ENCODE measurements at places on chromosomes 5 and 9. TPM values are rescaled to one million over a fixed set of nuclear protein-coding genes. Genes with fewer than 3 reads are reported as not detected.
A peak's percentile ranks its signal among the peaks of the same experiment; 100 is the strongest.

DNA sequence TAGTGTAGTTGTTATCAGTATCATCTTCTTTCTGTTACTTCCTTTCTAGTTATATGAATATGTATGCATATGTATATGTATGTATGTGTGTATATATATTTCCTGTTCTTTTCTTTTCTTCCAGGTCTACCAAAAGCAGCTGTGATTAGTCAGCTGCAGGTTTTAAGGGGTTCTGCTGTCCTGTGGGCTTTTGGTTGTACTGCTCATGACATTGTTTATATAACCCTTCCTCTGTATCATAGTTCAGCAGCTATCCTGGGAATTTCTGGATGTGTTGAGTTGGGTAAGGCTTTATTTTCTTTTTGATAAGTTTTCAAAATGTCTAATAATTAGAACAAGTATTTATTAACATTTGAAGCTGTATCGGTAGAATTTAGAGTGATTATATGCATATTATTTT, 23.2 kb downstream of the SLC27A6 start:
- no peak for DNase-seq

GKAP1 gene
- total RNA-seq = 9.6 TPM

GRCh38 chr5:145204743-145205142, 630.4 kb downstream of the PRELID2 start:
- DNase-seq = no peak

- DNase-seq = no peak
These were observed 10.3 kb downstream of the SMIM32 start for GRCh38 chr5:136182618-136183017.

GRCh38 chr9:14271093-14271673, 42.8 kb downstream of the NFIB start:
- peak; percentile 83 for DNase-seq

DNA sequence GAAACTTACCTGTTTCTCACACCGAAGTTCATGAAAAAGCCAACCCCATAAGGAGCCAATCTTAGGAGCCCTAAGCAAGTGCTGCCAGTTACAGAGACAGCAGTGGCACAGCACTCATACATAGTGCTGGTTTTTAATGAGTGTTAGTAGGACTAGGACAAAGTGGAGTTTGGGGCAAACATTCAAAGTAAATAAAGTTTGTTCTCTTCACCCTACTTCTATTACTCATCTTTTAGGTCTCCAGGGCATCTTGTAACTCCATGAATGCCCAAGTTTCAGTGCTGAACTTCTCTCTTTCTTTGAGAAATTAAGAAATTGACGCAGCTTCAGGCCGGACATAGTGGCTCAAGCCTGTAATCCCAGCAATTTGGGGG, 584.7 kb downstream of the EBF1 start:
- DNase-seq = no peak

DNA sequence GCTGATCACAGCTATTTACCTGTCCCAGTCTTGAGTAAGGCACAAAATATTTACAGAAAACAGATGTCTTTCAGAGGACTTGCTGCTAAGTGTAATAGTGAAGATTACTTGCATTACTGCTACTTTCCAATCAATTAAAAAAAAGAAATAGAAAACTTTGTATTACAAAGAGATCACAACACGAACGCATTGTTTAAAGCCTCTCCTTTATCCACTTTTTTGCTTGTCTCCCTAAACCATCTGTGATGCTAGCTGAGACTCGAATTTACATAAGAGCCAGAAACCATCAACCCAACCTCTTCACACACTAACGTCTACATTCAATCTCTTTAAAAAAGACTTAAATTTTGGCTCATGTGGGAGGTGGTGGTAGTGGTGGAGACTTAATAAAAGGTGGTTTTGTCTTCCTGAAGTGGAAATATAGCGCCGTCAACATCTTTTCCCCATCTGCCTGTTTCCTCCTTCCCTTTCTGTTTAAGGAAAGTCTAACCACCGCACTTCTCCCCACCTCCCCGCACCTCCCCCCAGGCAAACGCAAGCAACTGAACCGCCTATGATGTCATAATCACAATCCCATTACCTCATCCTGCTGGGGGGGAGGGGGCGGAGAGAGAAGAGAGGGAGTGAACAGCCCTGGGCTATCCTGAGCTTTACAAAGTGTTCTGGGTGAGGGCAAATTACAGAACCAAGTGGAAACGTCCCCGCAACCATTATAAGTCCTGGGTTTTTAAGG, 948 bp upstream of the FAM53C start:
- peak; percentile 82 for DNase-seq

DNA sequence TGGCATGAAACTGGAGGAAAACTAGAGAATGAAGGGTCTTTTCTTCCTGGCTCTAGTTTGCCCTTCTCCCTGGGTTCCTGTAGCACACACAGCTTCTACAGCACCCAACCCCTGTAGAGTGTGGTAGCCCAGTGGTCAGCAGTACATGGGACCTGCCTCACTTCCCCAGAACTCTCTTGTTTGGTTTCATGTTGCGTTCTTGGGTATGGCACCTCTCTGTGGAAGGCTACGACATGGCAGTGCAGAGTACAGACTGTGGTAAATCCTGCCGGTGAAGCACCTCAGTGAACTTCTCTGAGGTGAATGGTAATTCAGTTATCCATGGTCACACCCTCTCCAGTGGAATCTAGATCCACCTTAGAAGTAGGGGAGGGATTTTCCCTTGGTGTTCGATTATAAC, 105.5 kb downstream of the TLR4 start:
- DNase-seq = no peak

GRCh38 chr9:136190656-136191055, 14.3 kb downstream of the LHX3 start:
- DNase-seq = no peak

All from mesothelial cell of epicardium (in vitro differentiated cells).